Stimulated activated CD8-positive, alpha-beta memory T cell treated with anti-CD3 and anti-CD28 coated beads, Interleukin-4, amount 100 ng/mL, for 1 hour (primary cell): ENCODE measurements at places on chromosomes 1 and 21.

DNA sequence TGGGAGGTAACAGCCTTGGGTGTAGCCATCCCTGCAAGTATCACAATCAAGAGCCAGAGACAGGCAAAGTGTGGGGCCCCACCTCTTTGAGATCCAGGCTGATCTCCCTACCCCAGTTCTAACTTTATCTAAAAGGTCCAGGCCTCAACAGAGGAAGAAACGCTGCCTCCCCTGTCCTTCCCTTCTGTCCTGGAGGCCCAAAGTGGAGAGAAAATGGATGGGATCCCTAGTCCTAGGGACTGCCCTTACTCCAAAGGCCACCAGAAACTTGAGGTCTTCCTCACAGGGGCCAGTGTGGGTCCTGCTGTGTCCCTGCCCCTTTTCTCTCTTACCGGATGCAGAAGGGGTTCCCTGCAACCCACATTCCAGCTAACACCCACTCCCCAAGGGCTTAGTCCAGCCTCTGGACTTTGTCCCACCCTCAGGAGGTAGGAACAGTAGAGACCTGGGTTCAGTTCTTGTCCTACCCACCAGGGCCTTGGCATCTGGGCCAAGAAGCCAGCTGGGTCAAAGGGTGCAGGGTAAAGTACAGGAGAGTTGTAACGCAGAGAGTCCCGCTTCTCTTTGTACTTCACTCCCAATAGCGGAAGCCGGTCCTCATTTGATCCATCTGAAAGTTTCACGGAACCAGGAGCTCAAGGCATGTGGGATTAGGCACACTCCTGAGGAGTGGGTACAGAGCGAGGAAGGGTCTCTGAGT, 1.9 kb downstream of the HDGF start:
- DNase-seq: no peak

GRCh38 chr21:15104470-15104869, 39.7 kb upstream of the NRIP1 start:
- DNase-seq: no peak

DNA sequence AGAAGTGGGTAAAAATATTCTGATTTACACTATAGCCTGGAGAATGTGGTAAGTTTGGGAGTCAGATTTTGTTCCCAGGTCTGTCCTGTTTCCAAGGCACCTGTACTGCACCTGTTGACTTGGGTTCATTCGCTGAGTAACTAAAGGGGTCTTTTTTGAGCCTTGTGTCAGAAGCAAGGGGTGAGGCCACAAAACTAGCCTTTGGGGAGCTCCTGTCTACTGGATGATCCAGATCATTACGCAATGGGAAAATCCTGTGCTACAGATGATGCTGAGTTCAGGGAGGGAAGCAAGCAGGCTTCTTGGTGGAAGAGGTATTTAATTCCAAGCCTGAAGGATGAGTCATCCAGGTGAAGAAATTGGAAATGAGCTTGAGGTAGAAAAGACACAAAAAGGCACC, 424.0 kb downstream of the MATN1 start:
- no peak for DNase-seq

GRCh38 chr1:18009055-18009454, 98.5 kb upstream of the IGSF21 start:
- DNase-seq: no peak

DNA sequence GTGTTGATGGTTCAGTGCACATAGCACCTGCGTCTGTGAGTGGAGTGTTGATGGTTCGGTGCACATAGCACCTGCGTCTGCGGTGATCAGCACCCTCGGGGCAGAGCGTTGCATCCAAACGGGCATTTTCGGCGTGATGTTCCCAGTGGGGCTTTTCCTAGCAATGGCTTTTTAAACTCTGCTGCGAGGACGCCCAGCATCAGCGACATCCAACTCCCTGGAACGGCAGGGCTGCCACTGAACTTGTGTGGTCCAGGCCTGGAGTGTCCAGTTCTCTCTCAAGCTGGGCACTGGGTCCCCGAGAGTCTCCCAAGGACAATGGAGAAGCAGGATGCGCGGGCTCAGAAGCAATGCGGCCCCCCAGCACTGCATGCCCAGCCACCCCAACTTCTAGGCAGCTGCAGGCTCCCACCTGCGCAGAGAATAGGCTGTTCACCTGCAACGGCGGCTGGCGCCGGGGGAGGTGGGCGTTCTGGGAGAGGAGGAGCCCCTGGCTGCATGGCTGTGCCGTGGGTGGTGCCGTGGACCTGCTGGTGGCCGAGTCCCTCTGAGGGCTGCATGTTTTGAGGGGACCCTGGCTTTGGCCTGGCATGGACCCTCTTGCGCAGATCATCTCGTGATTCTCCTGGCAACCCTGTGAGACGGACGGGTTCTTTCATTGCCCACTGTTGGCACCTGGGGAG, 10.1 kb upstream of the C1orf174 start:
- no peak for DNase-seq

DNA sequence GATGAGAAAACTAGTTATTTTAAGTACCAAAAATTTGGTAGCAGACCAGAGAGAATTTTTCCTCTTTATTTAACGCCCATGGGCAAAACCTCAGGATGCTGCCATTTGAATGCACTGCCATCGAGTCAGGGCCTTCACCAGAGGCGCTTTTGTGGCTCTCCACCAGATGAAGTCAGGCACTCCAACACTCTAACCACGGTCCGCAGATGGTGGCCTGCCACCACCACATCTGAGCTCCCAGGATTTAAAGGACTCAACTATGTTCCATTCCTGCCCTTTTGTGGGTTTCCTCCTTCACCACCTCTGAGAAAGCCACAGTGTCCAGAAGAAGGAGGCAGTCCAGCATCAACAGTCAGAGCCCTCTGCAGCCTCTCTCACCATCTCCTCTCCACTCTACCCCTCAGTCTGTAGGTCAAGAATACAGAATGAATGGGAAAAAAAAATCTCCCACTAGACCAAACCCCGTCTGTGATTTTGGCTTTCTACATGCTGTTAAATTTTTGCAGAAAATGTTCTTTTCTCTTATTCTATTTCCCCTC, 647.4 kb downstream of the USP25 start:
- no peak for DNase-seq

DNA sequence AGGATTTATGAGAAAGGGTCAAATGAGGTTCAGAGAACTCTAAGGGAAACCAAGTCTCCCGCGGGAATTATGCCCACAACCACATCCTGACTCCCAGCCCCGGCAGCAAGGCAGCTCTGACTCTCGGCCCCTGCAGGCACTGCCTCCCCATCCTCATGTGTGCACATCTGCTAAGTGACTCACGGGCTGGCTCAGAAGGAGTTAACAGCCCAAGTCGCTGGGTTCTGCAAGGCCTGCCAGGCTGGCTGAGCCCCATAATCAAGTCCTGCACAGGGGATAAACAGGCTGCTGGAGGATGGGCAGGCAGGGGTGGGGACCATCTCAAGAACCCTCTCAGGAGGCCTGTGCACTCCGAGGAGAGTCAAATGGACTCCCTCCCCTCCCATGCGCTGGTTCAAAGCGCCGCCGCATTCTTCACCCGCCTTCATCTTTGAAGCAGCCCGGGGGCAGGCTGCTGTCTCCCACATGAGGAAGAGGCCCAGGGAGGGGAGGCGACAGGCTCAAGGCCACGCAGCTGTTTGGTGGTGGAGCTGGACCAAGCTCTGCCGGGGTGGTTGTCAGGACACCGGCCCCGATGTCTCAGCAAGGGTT, 344.3 kb downstream of the MATN1 start:
- no peak for DNase-seq

DNA sequence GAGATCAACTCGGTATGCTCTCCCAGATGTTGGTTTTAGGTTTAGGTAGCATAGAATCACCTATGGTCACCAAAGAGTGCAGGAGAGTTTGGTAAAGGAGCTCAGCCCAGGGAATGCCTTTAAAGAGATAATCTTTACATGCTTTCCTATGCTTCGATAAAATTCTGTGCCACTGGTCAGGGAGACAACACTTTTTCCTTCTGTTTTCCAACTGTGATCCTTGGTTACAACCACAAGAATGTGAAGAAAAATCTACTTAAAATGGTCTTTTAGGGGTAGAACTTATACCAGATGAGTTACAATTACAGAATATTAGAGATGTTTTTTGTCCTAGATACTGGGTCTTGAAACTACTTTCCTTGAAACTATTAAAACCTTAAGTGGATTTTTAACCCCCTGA, 895.6 kb downstream of the TTLL7 start:
- no peak for DNase-seq

- DNase-seq: no peak
Observed at GRCh38 chr1:11238311-11238710, 24.0 kb downstream of the MTOR start.

DNA sequence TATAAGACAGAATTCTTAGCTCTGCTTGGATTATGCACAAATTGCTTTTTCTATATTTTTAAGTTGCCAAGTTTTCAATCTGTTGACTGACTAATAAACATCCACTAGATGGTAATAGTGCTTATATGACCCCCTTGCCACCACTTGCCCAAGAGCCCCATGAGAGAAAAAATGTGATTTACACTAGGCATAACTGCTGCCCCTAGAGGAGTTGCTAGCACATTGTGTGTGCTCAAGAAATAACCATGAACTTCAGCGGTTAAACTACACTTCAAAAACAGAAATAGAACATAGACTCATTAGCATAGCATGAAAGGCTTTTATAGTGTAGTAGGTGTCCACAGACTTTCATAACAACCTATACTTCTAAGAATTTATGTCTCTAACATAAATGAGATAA, 61.4 kb downstream of the BRINP3 start:
- DNase-seq: no peak

DNA sequence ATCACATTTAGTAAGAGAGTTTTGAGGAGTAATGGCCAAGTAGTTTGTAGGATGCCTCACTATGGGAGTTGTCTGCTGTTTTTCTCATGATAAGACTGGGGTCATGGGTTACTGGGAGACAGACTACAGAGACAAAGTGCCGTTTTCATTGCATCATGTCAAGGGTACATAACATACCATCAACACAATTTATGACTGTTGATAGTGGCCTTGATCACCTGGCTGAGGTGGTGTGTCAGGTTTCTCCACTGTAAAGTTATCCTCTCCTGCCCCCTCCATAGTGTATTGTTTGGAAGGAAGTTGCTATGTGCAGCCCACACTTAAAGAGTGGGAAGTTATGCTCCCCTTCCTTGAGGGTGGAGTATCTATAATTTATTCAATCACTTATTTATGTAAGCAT, 263.5 kb upstream of the POU3F1 start:
- DNase-seq: no peak

- DNase-seq: no peak
Observed at GRCh38 chr21:45078877-45079281, 4.5 kb downstream of the ADARB1 start.
